CD4-positive, alpha-beta T cell treated with Interleukin-10 for 1 hour (primary cell): ENCODE measurements at places on chromosomes 2 and 18.

GRCh38 chr2:85326406-85327159 is 1.2 kb downstream of the TGOLN2 start:
- peak; percentile 63 for DNase-seq

DNA sequence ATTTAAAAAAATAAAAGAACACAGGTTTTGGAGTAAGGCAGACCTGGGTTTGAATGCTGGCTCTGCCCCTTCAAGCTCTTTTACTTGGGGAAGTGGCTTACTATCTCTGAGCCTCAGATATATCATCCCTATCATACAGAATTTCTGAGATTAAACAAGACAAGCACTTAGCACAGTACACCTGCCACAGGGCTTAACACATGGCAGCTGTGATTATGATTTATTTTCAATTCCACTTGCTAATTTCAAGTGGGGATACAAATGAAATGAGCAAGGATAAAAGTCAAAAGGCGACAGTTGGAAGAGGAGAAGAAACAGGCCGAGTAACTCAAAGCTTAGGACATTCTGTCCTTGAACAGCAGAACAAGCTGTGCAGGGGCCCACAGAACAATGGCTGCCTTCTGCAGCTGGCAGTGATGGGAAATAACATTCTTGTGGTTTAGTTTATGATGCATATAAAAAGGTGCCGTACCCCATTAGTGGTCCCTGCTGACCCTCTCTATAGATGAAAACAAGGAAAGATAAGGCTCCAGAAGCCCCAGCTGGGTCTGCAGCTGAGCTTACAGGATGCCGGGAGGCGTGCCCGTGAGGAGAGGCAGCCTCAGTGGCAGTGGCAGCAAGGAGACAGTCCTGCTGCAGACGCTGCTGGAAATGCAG is 45.3 kb downstream of the KIF3C start:
- no peak for DNase-seq

GRCh38 chr2:111185361-111186022 is 64.8 kb downstream of the BCL2L11 start:
- DNase-seq = no peak

DNA sequence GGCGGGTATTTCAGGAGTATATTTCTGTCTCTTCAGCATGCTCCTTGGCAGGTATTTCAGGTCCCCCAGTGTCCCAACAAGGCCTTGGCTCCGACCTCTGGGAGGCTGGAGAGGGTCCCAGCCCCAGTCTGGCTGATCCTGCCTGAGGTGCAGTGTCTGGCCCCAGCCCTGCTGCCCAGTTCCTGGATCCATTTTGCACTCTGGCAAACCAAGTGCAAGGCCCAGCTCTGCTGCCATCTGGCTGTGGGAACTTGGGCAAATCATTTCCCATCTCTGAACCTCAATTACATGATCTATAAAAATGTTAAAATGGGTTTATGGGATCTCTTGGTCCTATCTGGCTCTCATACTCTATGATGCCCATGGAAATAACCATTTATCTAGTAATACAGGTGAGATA is 63.6 kb downstream of the ZBTB7C start:
- no peak for DNase-seq

DNA sequence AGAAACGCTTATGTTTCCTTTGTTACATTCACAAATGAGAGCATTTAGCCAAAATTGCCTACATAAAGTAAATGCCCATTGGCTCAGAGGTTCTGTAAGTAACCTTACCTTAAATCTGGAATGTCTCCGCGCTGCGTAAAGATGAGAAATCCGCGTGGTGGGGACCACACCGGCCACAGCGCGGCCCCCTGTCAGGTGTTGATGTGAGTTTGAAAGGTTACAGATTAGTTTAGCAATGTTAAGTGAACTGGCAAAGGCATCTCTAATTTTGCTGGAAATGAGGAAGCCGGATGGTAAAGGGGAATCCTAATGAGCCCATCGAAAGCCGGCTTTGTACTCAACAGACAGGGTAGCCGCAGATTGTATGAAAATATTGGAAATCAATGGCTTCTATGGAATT is 11.8 kb downstream of the SALL3 start:
- no peak for DNase-seq

- no peak for DNase-seq
These were observed 451.4 kb downstream of the PID1 start for GRCh38 chr2:228819701-228820100.

DNA sequence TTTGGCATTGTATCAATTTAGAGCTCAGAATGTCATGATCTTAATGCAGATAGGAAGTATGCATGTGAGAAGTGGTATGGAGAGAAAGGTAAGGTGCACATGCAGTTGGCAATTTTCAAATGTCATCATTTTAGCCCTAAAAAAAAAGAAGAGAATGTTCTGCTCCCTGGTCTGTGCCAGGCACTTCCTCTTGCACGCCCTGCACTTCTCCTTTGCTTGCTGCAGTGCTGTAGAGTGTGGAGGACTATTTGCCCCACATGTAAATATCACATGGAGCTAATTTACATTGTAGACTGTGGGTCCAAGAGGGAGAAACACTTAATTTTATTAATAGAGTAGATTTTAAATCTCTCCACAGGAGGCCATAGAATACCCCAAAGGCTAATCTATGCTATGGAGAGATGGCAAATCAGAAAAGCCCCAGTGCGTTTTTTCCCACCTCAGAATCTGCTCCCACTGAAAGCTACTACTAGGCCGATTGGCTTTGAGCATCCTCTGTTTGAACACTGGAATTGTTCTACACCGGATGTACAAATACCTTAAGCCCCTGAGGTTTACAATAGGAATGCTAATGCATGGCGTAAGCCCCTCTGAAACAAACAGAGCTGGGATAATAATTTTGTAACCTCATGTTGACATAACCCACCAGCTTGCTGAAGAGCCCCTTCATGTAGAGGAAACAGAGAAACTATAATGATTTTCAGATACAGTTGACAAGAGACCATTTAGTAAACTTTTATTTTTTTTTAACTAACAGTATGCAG is 137.2 kb upstream of the KLHL14 start:
- no peak for DNase-seq

DNA sequence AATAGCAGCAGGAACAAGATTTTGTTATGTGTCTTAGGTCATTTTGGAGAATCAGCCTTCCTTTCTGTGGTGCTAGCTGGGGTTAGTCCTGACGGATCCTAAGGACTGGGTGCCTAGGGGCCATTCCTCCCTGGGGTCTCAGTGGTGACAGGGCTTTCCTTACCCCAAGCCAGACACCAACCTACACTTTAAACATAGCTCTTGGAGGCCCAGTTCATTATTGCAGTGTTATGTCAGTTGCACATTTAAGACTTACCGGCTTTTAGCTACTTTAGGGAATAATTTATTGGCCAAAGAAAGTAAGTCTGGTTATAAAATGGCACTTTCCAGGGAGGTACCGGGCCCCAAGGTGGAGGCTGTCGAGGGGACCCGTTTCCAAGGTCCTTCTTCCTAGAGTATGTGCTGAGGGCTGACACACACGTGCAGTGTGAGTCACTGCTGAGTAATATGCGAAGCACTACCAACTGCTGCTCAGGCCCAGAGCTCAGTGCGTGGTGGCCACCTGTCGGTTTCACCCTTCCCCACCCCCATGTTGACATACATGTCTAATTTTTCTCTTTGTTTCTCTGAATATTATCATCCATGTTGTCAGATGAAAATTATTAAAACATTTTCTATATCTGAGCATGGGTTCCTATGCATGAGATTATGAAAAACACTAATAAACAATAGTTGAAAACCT is 37.0 kb upstream of the GRHL1 start:
- no peak for DNase-seq

DNA sequence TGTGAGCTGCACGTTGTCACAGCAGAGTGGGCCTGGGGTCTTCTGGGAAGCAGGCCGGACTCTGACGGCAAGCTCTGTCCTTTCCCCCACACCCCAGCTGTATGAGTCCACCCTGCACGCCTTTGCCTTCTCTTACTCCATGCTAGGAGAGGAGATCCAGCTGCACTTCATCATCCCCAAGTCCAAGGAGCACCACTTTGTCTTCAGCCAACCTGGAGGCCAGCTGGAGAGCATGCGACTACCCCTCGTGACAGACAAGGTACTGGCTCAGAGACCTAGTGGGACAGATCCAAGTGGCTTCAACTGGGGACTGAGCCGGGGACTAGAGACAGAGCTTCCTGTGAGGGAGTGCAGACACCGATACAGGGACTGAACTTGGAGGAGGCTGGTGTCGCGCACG is 40.1 kb downstream of the NTSR2 start:
- DNase-seq = no peak

DNA sequence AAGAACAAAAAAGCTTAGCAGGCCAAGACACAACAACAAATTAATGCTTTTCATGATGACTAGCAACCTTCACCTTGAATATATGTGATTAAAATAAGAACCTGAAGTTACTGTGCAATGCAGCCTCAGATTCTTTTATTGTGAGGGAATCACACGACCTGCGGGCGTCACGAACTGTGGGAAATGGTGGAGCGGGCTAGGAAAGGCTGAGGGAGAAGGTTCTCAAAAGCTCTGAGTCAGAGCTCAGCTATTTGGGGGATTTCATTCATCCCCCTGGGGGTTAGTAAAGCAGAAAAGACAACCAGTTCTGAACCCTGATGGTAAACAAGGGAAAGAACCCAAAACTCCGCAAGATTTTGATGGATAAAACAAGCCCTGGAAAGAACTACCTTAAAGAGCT is 89.3 kb upstream of the NCKAP5 start:
- no peak for DNase-seq

DNA sequence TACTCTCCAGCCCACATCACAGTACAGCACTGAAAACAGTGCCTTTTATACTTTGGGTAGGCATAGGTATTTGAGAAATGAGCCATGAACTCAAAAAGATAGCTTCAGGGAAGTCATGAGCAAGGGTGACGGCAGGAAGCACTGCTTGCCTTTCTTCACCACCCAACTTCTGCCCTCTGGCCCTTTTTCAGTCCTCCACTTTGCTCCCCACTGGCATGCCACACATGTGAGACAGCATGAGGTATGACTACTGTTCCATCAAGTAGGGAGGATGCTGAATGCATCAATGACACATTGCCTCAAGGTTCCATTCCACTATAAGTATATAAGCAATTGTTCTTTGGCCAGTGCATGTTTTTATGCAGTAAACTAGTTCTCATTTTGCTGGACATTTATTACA is 373.0 kb downstream of the NRXN1 start:
- DNase-seq = no peak

- DNase-seq = no peak
These were observed 265.1 kb downstream of the EIPR1 start for GRCh38 chr2:3112553-3112952.

GRCh38 chr18:51425475-51425874 is 228.0 kb upstream of the MEX3C start:
- no peak for DNase-seq

DNA sequence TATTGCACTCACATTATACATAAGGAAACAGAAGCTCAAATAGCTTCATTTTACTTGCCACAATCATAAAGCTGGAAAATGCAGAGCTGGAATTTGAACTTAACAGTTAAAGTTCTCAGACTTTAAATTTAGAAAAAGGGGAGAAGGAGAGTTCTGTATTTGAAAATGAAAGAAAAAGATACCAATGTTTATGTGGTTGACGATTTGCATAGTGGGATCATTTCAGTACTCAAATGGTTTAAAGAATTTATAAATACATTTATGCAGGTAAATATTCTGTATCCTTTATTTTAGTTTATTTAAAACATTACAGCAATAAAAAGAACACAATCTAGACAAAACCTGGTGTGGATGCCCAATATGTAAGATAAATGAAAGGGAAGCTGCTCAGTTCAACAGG is 25.5 kb upstream of the STAT4 start:
- DNase-seq = no peak

- DNase-seq = no peak
These were observed 2.8 kb upstream of the RMP24 start for GRCh38 chr18:35969676-35970075.

- no peak for DNase-seq
These were observed 86.1 kb upstream of the BCL2L11 start for GRCh38 chr2:111034606-111035005.

DNA sequence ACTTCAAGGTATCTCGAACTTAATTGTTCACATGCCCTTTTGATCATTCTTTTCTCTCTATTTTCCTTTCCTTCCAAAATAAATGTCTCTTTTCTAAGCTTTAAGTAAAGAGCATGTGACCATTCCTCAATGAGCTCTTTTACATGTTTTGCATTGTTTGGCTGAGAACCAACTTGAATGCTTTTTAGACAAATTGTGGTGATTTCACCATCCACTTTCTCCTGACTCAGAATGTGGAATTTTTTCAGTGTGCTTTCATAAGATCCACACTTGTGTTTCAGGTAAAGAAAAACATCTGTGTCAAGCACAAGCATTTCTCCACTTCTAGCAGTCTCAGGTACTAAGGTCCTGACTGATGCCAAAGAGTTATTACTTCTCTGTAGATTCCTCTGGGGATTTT is 10.7 kb downstream of the RBM43 start:
- DNase-seq = no peak

DNA sequence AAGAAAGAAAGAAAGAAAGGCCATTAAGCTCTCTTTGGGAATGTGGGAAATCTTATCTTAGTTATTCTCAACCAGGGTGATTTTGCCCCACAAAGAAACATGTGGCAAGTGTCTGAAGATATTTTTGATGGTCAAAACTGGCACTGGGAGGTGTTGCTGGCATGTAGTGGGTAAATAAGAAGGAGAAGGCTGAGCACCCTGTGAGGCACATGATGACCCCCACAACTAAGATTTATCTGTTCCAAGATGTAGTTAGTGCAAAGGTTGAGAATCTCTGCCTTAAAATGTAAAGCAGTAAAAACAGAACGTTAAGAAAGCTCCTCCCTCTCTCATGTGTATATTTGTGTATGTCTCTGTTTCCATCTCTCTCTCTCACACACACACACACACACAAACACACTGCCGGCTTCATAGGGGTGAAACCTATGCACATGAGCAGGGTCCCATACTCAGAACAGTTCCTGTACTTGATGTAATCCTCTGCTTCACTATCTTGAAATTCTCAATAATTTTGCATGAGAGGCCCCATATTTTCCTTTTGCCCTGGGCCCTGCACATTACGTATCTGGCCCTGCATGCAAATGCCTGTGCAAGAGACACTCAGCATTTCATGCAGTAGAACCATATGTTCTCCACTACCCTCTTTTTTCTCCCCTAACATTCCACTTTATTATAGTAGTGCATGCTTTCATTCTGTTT is 94.3 kb downstream of the MREG start:
- no peak for DNase-seq

GRCh38 chr18:1094409-1094808 is 189.7 kb downstream of the ADCYAP1 start:
- no peak for DNase-seq

GRCh38 chr2:147490401-147491261 is 354.2 kb upstream of the ACVR2A start:
- DNase-seq = peak; percentile 29

GRCh38 chr2:127261804-127262406 is 32.0 kb downstream of the ERCC3 start:
- DNase-seq = no peak

- no peak for DNase-seq
These were observed 263.9 kb upstream of the APCDD1 start for GRCh38 chr18:10190564-10190963.

- peak; percentile 19 for DNase-seq
These were observed 97.5 kb downstream of the SH3YL1 start for GRCh38 chr2:166381-166780.

GRCh38 chr2:108975613-108976435 is 13.2 kb downstream of the EDAR start:
- no peak for DNase-seq
